Activated CD8-positive, alpha-beta memory T cell treated with anti-CD3 and anti-CD28 coated beads for 1 hour (primary cell): ENCODE measurements at places on chromosomes 7 and 10.

GRCh38 chr7:47932016-47932415 lies 16.2 kb downstream of the PKD1L1 start:
- DNase-seq: no peak

- no peak for DNase-seq
Observed at GRCh38 chr7:50367570-50367969, 63.1 kb downstream of the IKZF1 start.

- no peak for DNase-seq
Observed at GRCh38 chr10:99450624-99451498, 20.4 kb upstream of the GOT1 start.

DNA sequence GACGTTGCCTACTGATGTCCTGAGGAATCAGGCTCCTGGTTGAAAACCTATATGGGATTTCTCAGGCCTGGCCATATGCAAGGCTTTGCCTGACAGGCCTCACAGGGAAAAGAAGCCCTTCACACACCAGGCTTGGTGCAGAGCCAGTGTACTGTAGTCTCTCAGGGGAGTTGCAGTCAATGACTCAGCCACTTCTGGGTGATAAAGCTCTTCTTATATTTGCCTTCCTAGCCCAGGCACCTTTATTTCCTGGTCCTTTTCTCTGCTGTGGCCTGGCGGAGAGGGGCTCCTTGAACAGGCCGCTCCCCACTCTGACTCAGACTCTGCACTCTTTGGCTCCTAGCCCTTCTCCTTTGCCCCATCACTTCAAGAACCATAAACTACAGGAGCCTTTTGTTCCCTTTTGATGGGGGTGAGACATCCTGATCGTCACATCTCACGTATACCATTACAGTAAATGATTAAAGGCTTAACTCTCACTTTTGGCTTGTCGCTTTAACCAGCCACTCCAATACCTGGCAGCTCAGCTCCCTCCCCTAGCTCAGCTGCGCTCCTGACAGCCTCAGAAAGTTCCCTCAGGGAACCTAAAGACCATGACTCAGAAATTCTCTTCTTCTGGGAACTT lies 33.5 kb downstream of the DPY19L1 start:
- DNase-seq: no peak

GRCh38 chr10:30558411-30558810 lies 71.1 kb downstream of the LYZL2 start:
- no peak for DNase-seq

DNA sequence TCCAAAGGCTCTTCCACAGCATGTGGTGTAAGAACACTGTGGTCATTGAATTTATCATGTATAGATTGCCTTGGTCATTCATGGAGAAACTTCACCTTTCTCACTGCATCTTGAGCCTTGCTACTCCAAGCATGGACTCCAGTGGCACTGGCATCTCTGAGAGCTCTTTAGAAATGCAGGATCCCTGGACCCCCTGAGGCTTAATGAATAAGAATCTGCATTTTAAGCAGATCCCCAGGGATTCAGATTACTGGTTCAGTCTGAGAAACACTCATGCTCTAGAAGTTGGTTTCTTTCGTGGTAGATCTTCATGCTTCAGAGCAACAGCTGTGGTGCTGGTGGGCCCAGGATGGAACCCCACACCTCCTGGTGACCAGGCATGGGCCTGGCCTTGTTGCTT lies 63.2 kb downstream of the CFAP58 start:
- no peak for DNase-seq

DNA sequence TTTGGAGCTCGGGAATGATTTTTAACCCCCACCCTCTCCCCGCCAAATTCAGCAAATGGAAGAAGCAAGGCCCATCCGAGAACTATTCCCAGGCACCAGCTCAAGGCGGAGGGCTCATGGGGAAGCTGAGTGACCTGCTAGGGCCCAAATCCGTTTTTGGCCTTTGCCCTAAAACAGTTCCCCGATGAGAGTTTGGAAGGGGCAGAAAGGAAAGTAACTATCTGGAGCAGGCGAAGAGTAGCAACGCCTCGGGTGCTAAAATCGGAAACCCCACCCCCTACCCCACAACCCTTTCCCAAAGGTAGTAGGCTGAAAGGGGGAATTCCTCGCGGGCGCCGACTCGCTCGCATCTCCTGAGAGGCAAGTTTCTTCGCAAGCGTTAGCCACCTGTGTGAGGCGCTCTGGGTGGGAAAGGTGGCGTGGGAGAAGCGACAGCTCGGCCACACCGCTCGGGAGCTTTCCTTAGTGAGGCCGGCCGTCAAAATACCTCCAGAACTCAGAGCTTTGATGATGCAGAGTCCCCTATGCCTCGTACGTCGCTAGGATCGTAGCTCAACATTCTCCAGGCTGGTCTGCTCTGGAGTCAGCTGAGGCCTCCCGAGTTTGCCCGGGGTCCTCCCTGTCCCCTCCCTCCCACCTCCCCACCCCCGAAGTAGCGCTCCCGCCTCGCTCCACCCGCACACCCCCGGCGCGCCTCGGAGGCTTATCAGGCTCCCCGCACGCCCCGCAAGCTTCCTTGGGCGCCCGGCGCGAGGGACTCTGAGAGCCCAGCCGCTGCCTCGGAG lies 642 bp upstream of the PRKG1 start:
- no peak for DNase-seq

DNA sequence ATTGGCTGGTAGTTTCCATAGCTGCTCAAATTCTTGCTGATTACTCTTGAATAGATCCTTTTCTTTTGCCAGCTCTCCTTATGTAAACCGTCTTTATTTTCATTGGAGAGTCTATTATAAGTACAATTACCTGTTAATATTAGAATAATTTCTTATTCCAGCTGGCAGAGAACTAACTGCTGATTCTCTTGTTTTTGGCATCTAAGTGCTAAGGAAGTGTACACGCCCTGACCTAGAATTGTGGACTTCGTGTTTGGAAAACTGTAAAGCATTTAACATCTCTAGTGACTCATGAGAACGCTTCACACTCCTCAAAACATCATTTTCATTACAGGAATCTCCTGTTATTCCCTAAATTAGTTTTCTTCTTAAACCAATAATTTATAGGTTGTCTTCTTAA lies 39.9 kb upstream of the FAM171A1 start:
- DNase-seq: no peak

DNA sequence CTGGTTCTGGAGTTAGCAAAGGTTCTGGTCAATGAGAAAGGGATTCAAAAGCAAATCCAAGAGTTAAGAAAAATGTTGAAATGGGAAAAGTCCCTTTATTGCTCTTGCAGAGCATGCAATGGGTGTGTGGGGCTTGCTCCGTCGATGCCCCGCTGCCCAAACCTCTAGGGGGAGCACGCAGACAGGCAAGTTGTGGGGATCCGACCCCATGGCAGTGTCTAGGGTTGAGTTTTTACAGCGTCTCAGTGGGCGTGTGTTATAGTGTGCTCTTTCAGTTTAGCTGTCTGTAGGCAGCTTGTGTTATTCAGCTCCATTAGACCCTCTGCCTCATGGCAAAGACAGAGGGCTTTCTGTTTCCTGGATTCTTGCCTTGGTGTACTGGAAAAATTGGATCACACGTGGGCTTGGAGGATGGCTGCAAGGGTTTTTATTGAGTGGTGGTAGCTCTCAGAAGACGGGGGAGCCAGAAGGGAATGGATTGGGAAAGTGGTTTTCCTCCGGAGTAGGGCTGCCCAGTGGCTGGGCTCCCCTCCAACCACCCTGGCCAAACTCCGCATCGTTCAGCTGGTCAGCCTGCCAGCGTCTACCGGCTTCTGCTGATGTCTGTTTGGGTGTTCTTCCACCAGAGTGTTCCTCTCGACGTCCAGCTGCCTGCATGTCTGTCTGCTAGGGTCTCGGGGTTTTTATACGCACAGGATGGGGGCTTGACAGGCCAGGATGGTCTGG lies 102.3 kb upstream of the PLXDC2 start:
- no peak for DNase-seq
